Astrocyte (in vitro differentiated cells and primary cell): ENCODE measurements at places on chromosomes 2 and 18. TPM values are rescaled to one million over a fixed set of nuclear protein-coding genes. Genes with fewer than 3 reads are reported as not detected.
A peak's percentile ranks its signal among the peaks of the same experiment; 100 is the strongest.

ALK gene
- total RNA-seq, result 0.16 and 0.46 TPM in 2 replicates

FBXO15 gene
- total RNA-seq, result 1.2 TPM in 2 replicates

TUBB8B gene
- total RNA-seq, result not detected in 2 replicates

CD226 gene
- total RNA-seq, result 0.07 and 0.12 TPM in 2 replicates

GAD1 gene
- total RNA-seq, result 4.5 and 4.7 TPM in 2 replicates

DNA sequence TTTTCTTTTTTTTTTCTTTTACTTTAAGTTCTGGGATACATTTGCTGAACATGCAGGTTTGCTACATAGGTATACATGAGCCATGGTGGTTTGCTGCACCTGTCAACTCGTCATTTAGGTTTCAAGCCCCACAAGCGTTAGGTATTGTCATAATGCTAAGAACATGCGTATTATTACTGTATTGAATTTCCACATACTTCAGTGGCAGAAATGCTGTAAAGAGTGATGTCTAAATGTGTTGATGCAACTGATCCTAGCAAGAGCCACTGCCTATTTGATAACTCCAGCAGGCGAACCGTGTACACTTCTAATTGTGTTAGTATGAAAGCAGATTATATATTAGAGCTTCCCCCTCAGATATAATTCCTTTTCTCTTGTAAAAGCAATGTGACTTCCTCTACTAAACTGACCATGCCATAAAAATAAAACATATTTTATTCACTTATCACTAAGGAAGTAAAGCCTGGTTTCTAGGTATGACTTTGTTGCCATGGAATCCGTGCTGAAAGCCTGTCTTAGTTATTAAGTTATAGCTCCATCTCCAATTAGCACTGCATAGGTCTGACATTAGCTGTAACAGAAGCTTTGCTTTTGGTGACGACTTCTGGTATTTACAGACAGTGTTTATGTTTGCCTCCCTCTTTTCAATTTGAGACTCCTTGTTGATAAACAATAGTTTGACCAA, 280.0 kb downstream of the GALR1 start:
- no peak for DNase-seq

DNA sequence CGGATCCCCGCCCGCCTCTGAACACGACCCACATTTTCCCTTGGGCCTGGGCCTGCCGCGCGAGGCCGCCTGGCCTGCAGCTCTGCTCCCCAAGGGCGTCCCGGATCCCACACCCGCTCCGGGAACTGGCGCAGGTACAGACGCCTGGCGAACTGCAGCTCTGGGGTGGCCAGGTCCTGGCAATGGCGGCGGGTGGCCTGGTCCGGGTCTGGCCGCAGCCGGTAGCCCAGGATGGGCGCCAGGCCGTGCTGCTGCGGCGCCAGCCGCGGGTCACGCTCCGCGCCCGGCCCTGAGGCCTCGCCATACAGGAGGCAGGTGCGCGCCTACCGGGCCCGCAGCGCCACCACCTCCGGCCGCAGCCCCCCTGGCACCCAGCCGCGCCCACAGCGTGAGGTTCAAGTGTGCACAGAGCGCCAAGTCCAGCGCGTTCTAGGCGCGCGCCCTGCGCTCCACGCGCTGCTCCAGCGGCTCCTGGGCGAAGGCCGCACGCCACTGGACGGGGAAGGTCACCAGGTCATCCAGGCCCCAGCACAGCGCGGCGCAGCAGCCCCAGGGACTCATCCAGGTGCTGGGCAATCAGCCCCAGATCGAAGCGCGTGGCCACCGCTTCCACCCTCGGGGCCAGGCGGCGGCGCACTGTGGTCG, 9.5 kb downstream of the AQP12A start:
- no peak for DNase-seq

- DNase-seq, result no peak
Measured at GRCh38 chr2:100278501-100278900, 43.8 kb downstream of the LONRF2 start.

- DNase-seq, result no peak
Measured at GRCh38 chr2:18104595-18105224, 226.2 kb downstream of the KCNS3 start.

GRCh38 chr2:146323564-146323963, 1521.3 kb upstream of the ACVR2A start:
- peak; percentile 61 for DNase-seq

DNA sequence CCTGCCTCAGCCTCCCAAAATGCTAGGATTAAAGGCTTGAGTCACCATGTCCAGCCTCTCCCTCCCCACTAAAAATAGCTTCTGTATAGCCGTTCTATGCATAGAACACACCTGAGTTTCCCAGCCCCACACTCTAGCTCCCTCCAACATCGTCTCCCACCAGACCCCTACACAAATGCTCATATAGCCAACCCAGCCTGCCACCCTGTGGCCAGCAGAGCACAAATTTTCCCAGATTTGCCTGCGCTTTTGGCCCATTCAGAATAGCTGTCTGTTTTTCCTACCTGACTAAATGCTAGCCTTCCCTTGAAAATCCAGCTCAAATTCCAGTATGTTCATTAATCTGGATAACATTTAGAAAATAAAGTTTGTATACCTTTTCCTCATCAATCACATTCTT, 22.8 kb downstream of the TRABD2A start:
- DNase-seq, result no peak

DNA sequence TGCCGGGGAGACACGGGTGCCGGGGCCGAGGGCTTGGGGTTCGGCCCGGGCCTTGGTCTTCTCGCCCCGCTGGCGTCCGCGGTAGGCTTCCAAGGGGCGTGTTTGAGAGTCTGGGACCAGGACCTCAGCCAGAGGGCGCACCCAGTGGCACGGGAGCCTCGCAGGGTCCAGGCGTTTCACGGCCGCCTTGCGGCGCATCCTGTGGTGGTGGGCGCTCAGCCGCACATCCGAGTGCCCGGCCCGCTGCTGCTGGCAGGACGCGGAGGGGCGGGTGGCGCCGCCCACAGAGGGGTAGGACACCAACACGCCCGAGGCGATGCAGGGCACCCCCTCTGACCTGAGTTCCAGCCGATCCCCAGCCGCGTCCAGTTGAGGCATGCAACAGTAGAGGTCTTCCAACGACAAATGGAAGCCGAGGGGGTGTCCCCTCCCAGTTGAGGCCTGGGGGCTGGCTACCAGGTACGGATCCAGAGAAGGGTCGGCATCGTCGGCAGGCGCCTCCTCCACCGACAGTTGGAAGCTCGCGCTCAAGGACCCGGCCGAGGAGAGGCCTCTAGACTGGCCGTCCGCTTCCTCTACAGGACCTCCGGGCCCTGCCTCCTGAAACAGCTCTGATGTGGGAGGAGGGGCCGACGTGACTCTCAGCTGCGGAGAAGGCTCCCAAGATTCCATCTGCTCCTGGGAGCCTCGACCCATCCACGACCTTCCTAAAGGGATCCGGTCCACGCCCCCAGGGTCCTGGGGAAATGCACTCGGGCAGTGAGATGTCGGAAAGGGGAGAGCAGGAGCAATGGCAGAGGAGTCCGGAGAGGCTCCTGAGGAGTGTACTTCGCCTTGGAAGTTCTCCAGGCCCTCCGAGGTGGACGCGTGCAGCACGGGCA, 6.3 kb downstream of the C2orf81 start:
- no peak for DNase-seq

GRCh38 chr2:37816036-37816435, 109.1 kb upstream of the RMDN2 start:
- DNase-seq, result no peak

DNA sequence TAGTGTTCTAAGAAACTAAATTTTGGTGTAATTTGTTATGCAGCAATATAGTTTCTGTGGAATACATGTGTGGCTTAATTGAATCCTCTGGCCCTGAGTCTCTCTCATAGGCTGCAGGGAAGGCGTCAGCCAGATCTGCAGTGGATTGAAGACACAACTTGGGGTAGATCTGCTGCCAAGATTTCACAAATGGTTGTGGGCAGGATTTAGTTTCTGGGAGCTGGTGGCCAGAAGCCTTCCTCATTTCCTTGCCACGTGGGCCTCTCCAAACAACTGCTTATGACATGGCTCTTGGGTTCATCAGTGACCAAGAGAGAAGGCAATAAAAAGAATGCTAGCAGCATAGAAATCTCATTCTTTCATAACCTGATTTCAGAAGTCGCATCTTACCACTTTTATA, 28.2 kb downstream of the CCDC102B start:
- no peak for DNase-seq

- no peak for DNase-seq
Measured at GRCh38 chr2:102764083-102764482, 2.3 kb downstream of the TMEM182 start.

DNA sequence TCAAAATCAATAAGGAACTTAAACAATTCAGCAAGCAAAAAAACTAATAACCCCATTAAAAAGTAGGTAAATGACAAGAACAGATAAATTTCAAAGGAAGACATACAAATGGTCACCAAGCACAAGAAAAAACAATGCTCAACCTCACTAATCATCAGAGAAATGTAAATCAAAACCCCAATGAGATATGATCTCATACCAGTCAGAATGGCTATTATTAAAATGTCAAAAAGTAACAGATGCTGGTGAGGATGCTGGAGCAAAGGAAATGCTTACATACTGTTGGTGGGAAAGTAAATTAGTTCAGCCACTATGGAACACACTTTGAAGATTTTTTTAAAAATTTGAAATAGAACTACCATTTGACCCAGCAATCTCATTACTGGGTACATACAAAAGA, 538.0 kb downstream of the TMX3 start:
- peak; percentile 41 for DNase-seq

GRCh38 chr2:98932778-98933343, 3.2 kb downstream of the CRACDL start:
- DNase-seq, result no peak

DNA sequence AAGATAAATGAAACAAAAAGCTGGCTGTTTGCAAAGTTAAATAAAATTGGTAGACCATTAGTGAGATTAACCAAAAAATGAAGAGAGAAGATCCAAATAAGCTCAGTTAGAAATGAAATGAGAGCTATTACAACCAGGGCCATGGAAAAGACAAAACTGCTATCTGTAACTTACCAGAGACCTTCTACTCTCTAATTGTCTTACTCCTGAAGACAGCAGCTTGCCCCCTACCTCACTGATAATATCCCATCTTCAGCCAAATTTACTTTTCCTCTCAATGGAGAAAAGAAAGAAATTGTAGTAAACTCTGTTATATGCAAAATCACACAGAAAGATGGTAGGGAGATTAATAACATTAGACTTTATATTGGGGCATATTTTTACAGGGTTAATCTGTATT, 178.2 kb downstream of the LCLAT1 start:
- DNase-seq, result no peak

DNA sequence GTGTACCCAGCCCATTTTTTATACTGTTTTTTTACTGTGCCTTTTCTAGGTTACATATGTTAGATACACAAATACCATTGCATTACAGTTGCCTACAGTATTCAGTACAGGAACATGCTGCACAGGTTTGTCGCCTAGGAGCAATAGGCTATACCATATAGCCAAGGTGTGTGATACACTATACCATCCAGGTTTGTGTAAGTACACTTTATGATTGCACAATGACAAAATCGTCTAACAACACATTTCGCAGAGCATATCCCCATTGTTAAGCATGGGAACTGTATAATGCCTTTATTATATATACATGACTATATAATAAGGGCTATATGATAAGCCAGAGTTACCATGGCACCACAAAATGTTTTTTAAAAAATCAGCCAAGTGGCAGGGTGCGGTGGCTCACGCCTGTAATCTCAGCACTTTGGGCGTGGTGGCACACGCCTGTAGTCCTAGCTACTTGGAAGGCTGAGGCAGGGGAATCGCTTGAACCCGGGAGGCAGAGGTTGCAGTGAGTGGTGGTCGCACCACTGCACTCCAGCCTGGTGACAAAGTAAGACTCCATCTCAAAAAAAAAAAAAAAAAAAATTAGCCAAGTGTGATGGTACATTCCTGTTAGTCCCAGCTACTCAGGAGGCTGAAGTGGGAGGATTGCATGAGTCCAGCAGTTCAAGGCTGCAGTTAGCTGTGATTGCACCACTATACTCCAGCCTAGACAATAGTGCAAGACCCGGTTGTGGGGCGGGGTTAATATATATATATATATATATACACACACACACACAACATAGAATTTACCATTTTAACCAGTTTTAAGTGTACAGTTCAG, 2.8 kb upstream of the CENPA start:
- no peak for DNase-seq

DNA sequence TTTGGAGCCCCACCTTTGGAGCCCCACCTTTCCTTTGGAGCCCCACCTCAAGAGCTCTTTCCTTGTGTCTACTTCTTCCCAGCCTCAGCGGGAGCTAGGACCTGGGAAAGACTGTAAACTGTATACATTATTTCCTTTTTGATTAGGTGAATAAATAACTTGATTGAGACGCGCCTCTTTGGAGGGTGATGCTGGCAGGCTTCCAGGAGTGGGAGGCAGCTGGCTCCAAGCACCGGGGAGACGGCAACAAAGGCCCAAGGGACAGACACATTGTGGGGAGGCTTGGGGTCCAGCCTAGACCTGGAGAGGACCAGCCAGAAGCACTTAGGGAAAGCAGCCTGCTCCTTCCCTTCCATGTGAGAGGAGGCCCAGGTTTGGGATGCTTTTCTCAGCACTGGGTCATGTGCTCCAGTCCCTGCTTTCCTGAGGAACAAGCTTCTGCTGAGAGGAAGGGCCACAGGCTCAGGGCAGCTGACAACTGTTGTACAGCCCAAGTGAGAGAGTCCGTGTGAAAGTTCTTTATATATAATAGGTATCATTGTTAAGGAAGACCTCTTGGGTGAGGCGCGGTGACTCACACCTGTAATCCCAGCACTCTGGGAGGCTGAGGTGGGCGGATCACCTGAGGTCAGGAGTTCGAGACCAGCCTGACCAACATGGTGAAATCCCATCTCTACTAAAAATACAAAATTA, 297.2 kb upstream of the SLC14A2 start:
- DNase-seq, result no peak

DNA sequence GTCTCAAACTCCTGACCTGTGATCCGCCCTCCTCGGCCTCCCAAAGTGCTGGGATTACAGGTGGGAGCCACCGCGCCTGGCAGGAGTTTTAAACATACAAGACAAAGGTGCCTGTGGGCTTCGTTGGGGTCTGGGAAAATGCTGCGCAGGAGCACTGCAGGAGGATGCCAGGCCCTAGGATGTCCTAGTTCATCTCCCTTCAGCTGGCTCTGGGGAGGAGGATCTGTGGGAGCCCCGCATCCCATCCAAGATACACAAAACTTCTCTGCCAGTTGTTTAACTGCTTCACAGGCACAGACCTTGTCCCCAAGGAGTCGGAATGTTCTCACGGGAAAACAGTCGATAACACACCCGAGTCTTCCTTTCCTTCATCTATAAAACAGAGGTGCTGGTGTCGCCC, 89.1 kb downstream of the POLR1A start:
- no peak for DNase-seq

GRCh38 chr18:32371384-32371783, 99.3 kb downstream of the GAREM1 start:
- DNase-seq, result no peak

DNA sequence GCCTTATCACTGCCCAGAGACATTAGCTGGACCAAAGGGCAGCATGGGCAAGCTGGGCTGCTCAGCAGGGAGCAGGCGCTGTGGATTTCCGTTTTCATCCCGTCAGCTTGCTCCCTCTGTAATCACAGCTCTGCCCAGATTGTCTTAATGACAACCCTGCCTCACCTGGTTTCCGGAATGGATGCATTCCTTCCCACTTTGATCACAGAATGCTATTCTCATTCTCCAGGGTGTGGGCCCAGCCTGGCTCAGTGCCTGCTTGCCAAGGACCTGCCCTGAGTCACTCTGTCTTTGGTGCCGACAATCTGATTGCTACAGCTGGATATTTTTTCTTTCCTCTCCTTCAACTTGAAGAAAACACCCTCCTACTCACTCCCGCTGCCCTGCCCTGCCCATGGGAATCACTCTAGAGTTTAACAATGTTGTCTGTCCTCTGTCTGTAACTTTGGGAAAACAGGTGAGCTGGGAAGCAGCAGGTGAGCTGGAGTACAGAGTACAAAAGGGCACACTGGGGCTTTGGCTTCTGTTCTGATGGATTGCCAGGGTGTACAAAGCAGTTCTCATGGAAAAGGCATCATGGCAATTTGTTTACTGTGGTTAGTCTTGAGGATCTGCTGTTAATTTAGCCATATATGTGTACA, 27.2 kb upstream of the FAM136A start:
- peak; percentile 20 for DNase-seq
